ENCODE measurements at places on chromosomes 7 and 10.
A peak's percentile ranks its signal among the peaks of the same experiment; 100 is the strongest.

DNA sequence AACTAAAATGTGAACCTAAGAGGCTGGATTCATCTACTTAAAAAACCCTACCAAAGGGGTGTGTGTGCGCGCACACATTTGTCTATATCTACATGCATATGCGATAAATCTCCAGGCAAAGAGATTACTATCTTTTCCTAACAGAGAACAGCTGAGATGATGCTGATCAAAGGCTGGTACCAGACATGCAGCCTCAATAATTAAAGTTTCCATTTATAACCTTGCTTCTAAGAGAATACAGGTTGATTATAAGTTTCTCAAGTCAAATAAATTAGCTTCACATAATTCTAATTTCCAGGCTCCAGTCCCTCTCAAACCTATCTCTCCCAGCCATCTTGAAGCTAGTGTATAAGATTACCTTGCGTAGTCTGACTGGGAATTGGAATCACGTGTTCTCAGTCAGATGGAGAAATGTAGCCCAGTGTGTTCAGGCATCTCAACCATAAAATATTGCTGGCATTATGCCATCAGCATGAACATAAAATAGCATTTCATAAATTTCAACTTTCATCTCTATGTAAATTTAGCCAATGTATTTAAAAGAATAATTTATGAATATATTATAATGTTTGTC, 1062.0 kb downstream of the XPNPEP1 start:
- no peak for DNase-seq

DNA sequence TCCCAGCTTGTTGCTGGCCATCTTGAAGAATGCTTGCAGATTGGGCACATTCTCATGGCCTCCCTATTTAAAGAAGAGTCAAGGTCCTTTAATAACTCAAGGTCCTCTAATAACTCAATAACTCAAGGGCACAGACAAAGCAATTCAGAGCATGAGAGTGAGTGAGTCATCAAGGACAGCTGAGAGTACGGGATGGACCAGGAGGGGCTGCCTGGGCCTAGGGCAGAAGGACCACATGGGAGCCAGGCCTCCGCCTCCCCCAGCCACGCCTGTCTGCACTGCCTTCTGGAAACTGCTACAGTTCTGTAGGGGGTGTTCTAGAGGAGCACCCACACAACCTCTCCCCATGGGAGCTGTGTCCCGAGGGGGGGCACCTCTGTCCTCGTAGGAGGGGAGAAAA, 48.9 kb downstream of the ZNF503 start:
- DNase-seq, result no peak

DNA sequence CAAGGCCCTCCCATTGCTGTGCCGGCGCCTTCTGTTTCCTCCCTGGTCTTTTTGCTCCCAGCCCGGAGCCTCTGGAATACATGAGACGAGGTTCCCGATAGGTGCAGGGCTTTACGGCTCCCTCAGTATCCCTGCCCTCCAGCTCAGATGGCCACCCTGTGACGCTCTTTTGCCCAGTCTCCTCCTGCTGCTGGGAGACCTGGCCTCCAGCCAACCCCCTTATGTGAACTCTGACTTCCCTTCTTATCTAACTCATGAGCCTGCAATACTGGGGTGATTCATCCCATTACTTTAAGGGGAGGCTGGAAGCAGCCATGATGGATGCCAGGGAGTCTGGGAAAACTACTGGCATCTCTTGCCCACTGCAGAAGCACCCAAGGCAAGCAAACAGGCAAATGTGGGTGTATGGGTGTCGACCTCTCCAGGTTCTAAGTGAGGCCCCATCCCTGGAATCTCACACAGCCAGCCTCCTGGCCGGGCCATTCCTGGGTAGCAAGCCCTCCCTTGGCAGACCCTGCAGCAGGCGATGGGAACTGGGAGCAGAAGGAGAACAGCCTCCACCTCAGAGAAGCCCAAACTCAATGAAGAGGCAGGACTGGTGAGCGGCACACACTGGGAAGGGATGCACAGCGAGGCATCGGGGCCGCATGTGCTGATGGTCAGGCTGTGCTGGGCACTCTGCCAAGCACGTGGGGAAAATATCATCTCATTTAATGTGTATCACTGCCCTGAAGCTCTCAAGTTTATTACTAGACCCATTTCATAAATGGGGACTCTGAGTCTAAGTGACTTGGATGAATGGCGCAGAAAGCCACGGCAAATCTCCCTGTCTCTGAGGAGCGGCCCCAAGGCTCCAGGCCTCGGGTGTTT, 97.5 kb downstream of the FAM53B start:
- no peak for DNase-seq

DNA sequence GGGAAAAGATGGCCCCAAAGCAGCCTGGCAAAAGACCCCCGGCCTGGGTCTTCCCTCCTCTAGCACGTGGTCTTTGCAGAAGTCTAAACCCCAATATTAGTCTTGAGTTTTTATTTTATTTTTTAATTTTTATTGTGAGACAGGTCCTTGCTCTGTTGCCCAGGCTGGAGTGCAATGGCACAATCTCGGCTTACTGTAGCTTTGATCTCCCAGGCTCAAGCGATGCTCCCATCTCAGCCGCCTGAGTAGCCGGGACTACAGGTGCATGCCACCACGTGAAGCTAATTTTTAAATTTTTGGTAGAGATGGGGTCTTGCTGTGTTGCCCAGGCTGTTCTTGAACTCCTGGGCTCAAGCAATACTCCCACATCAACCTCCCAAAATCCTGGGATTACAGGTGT, 40.3 kb upstream of the MXI1 start:
- no peak for DNase-seq

- DNase-seq, result no peak
Observed at GRCh38 chr10:29316308-29317026, 27.6 kb downstream of the LYZL1 start.

GRCh38 chr7:150435047-150435389, 15.4 kb upstream of the GIMAP8 start:
- DNase-seq, result no peak

DNA sequence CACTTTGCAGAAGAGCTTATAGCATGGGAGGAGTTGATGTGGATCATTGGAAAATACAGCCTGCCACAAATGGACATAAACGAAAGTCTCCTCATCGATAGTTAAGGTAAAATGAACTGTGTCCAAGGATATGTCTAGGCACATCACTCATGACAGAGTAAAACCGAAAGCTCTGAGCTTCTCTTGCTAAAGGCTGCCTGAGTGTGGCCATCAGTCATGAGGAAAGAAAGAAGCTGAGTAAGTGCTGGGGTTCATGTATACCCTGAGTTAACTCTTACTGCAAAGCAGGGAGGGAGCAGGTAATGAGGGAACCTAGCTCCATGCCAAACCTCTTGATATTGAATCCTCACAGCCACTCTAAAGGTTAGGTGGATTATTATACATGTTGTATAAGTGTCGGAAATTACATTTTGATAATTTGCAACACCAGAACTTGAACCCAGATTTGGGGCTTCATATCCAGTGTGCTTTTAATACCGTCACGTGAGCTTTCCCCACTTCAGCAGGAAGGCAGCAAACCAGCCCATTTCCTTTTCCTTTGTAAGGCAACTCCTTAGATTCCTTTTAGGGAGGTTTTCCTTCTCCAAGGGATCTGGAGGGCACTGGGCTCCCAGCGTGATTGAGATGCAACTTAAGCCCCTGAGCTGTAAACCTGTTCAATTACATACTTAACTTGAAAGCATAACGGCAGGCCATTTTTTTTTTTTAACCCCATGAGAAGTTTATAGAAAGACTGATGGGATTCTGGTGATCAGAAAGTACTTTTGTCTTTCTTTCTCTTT, 215.0 kb downstream of the PHF14 start:
- DNase-seq, result no peak

- no peak for DNase-seq
Observed at GRCh38 chr10:34762603-34763299, 52.3 kb downstream of the PARD3 start.

DNA sequence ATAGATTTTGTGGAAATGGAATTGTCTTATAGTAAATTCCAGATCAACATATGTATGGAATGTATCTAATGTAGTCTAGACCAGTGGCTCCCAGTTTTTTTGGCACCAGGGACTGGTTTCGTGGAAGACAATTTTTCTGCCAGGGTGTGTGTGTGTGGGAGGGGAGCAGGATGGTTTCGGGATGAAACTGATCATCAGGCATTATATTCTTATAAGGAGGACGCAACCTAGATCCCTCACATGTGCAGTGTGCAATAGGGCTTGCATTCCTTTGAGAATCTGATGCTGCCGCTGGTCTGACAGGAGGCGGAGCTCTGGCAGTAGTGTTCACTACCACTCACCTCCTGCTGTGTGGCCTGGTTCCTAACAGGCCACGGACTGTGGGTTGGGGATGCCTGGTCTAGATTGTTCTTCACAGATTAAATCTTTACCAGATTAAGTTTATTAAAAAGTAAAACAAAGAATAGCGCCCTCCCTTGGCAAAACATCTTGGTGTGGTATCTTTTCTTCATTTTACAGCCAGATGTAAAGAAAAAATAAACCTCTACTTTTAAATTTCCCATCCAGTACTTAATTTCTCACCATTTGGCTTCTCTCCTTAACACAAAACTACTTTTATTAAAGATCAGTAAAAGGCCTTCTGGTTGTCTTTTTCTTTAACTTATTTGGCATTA, 48.4 kb downstream of the SEPTIN7 start:
- DNase-seq, result no peak

GRCh38 chr10:105291571-105291970, 650.5 kb downstream of the SORCS3 start:
- no peak for DNase-seq

DNA sequence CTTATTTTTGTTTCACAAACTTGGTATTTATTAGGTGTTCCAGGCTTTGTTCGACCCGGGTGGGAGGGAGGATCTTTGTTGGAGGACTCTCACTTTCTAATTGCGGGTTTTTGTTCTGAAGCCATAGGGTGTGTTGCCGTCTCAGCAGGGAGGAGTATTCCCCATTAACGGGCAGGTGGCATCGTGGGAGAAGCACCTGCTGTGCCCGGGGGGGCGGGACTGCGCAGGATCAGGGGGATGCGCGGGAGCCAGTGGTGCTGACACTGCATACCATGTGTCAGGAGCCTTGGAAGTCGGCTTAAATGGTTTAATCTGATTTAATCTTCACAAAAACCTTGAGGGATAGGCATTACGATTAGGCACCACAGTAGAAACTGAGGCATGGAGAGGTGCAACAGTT, 113.0 kb downstream of the MGMT start:
- no peak for DNase-seq

DNA sequence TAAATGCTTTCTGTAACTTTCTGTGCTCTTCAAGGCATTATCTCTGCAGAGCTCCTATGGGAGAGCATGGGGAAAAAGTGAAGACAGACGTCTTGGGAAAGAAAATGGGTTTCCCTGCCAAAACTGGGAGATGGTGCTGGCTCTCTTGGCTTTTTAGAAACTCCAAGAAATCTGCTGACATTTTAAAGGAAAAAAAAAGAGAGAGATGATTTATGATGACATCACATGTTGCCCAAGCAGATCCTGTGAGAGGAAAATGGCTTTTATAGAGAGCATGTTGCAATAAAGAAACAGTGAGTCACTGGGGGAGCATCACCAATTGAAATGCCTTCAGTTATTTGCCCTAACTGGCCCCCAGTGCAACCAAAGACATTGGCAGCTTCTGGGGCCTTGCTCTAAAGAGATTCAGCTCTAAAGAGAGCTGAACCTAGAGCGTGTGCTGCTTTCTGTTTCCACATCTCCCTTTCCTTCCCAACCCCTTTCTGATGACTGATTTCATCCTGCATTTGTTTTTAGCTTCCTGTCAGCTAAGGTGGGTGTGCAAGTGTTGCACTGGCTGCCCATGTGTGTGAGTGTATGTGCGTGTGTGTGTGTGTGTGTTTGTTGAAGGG, 37.7 kb downstream of the LRMDA start:
- no peak for DNase-seq

DNA sequence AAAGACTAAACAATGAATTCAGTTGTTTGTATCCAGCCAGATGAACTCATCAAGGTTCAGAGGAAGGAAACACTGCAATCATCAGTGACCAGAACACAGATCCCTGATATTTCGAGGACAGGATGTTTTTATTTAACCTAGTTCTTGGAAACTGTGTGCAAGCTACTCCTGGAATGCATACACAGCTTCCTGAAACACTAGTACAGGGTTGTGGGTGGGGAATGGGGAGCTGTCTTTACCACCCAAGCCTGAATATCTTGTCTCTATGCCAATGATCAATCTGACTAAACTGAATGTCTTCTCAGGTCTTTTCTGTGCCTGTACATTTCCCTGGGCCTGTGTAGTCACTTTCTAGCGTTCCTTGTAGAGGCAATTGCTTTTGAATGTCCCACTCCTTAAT, 374.6 kb downstream of the CALN1 start:
- no peak for DNase-seq

DNA sequence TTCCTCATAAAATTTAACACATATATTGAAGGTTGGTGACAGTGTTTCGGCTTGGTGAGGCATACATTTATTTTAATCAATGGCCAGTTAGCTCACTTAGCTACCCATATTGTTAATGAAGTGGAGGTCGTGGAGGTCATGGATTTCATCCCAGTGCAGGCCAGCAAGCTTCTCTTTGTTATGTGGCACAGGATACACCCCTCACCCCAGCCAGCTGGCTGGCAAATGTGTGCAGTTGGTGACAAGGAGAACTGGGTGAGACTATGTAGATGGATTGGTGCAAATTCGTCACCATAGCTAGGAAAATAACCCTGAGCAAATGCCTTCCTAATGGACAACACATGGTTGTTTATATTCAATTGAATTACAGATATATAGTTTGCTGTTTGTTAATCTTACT, 50.5 kb upstream of the FOXP2 start:
- DNase-seq, result peak; percentile 51

GRCh38 chr7:99485094-99485493, 12.4 kb downstream of the ZNF789 start:
- no peak for DNase-seq

DNA sequence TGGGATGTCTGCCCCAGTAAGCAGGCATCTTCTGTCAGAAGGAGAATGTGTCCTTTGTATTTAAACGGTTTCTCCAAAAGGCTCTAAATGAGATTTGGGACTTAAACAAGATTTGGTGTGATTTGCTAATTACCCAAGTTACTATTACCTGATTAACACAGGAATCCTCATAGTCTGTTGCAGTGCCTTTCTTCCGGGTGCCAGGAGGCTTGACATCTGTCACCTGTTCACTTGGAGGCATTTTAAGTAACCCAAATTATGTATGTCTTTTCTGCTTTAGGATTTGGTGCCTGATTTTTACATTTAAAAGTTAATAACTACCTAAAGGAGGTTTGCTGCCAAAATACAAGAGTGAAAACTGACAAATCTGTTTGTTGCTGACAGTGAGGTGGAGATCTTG, 587.9 kb upstream of the GALNT17 start:
- DNase-seq, result no peak

DNA sequence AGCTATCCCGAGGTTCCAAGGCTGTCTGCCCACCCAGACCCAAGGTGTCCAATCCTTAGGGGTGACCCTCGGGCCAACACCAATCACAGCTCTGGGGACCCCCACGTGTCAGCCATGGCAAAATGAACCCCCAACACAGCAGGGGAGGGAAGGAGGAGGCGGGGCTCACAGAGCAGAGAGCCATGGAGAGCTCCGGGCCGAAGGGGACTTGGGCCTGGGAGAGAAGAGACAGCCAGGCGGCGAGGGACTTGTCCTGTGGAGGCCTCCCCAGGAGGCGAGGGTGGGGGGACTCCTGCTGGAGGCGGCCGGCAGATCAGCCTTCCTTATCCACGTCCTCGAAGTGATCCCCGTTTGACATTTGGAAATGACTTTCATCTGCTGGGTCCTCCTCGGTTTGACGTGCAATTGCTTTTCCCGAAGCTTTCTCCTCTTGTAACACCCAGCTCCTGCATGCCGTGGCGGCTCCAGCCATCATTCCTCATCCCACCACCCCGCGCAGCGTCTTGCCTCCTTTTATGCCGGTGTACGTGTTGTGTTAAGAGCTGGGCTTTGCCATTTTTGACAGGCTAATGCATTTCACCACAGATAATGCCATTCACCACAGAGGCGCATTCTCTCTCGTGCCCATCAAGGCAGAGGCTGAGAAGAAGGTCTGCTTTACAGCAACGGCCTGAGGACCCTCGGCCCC, 337.4 kb downstream of the DNAJB6 start:
- DNase-seq, result no peak

Data from neuronal stem cell (in vitro differentiated cells).